ENCODE measurements at places on chromosomes 2 and 18. TPM values are rescaled to one million over a fixed set of nuclear protein-coding genes. Genes with fewer than 3 reads are reported as not detected.

The LONRF2 gene
- polyA plus RNA-seq, result 16.5 TPM

The CNTNAP5 gene
- polyA plus RNA-seq, result not detected

DNA sequence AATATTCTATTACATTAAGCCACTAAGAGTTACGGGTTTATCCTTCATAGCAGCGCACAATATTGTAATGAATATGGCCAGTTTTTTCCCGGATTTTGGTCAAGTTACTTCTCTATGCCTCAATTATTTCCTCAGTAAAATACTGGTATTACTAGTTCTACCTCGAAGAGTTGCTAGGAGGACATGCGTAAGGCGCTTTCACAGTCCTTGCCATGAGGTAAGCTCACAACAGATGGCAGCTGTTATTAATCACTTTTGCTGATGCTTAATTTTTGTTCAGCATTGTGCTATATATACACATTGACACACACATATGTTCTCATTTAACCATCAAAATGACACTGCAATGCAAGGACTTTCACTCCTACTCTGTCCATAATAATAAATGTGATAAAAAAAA lies 101.5 kb downstream of the SCG2 start:
- no peak for DNase-seq

DNA sequence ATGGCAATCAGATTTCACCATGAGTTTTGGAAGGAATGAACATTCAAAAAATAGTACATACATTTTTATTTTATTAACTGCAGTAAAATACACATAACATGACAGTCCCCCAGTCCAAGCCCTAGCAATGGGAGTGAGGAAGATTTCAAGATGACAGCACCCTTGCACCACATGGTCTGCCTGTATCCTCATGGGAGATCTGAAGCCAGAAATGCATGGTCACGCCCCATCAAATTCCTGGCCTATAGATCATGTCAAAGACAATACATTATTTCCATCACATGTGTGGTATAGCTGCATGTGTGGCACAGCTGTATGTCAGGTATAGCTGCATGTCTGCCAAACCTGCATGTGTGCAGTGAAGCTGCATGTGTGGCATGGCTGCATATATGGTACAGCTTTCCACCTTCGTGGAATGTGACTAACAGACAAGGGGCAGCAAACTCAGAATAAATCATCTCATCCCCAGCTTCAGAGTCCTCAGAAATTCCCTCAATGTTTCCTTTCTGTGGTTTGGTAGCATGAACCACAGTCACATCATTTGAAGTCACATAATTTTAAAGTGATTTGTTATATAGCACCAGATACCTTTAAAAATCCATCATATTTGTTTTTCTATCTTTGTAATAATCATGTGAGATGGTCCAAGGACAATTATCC lies 518.2 kb upstream of the SOX11 start:
- no peak for DNase-seq

DNA sequence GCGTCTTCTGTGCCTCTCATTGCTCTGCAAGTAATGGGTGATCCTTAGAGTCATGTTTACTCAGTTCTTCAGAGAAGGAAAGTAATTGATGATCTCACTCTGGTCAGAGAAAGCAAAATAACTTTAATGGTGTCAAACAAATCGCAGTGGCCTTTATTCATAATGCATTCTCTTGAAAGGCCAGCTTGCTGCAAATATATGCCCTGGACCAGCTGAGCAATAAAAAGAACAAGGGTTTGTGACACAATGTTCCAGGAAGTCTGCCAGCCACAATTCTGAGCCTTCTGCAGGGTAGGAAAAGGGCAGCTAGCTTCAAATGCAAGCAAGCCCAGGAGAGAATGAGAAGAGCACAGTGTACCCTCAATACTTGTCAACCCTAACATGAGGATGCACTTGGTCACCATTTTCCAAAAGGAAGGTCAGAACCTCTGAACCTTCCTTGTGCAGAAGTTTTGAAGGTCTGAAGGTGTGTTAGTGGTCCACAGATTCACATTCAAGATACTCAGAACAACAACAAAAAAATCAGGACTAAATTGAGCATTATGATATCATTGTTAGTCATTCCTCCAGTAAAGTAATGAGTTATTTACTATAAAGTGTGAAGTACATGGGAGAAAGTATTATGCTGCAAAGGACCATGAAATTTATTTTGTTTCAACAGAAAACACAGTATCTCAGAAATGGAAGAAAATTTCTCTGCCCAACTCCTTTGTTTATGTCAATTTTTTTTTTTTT lies 355.6 kb downstream of the PAX3 start:
- DNase-seq, result peak; percentile 31
